ENCODE measurements at places on chromosomes 1 and 21.

- no peak for DNase-seq
Observed at GRCh38 chr21:15406791-15407190, 323.0 kb upstream of the USP25 start.

DNA sequence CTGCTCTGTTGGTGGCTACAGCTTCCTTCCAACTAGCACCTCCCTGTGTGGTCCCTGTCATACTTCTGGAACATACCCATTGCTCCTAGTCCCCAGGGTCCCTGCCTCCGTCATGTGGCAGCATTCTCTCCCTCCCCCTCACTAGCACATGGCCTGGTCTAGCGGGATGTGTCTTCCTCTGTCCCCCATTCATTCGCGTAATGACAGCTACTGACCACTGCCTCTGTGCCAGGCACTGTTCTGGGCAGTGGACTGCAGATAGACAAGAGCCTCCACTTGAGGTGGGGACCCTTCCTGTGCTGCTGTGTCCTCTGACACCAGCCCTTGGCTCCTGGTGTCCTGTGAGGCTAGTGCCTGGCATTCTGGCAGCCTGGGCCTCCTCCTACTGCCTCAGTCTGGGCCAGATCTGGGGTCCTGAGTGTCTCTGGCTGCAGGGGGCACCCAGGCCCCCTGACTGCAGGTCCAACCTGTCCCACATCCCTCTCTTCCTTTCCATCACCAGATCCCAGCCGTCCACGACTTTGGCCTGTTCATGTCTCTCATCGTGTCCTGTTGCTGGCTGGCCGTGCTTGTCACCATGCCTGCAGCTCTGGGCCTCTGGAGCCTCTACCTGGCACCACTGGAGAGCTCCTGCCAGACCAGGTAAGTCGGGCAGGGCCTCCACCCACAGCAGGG is 38.1 kb downstream of the DISP3 start:
- DNase-seq: no peak

DNA sequence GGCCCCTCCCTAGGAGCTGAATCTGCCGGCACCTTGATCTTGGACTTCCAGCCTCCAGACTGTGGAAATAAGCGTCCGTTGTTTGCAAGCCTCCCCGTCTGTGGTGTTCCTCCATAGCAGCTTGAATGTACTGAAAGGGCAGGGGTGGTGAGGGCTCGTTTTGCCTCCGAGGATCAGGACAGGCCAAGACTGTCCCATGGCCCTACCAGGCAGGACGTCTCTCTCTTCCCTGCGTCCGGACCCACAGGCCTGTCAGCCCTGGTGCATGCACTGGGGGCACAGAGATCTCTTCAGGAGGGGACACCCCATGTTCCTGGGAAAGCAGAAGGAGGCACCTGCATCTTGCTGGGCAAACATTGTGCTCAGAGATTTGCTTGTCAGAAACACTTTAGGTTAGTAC is 156.3 kb upstream of the C1orf174 start:
- no peak for DNase-seq

DNA sequence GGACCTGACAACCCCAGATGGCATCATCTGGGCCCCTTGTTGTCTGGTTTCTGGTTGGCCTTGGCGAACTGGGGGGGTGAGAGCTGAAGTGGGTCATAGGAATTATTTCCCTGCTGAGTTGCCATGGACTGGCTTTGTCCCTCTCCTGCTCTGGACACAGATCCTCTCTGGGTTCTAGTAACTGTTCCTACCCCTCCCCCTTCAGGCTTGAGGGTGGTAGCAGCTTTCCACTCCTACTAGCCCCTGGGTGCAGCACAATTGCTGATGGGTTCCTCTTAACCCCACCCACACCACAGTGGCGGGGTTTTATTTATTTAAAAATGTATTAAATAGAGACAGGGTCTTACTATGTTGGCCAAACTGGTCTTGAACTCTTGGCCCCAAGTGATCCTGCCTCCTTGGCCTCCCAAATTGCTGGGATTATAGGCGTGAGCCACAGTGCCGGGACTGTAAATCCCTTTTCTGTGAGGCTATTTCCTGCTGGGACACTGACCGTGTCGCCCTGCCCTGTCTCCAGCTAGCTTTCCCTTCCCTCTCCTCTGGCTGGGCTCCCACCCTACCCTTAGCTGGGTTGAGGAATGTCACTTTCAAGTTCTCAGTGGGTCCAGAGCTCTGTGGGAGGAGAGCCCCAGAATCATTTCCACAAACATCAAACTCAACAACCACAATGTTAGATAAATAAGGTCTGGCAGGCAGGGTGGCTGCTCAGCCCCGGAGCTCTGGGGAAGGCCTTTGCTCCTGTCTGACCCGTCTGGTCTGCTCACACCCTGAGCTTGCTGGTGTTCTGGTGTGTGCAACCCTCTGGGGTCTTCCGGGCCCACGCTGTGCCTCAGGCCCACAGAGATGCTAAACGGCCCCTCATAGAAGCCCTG is 112.7 kb upstream of the WNT4 start:
- no peak for DNase-seq

GRCh38 chr1:100265931-100266740 is at the start of gene RTCA:
RTCA (plus strand) TSS chr1:100266216; CDS start chr1:100266376, 160 bp downstream.
- peak; percentile 94 for DNase-seq

DNA sequence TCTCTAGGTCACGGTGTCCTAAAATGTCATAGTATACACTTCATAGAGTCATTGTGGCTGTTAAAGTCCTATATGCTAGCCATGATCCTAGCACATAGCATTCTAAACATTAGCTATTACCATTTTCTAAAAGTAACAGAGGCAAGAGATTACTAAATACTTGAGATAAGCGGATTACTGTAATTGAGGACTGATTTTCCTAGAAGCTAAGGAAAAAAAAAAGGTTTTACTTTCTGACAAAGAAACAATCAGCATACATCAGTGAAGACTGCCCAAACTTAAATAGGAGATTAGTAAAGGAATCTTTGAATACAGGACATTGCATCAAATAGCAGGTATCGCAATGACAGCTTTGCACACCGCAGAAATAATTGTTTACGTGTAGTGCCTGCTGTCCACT is 91.3 kb upstream of the HNRNPU start:
- no peak for DNase-seq

DNA sequence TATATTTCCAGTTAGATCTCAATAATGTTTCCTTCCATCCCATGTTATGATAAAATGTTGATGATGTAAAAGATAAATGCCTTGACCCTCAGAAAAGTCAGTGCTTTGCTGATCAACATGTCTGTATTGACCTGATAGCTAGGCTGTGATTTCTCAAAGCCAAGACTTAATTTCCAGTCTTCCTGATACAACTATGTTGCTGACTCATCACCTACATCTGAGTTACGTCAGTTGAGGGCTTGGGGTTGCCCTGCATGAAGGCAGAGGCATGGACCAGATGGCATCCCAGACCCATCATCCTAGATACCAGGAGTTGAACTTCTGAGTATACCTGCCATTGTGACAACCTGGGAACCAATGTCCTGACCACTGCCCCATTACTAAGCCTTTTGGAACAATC is 4.8 kb downstream of the LCE1D start:
- no peak for DNase-seq

Measured in stimulated activated CD4-positive, alpha-beta T cell treated with anti-CD3 and anti-CD28 coated beads, Interleukin-1b, Interleukin-23, amount 100 ng/mL, for 4 hours (primary cell).